ENCODE measurements at places on chromosomes 2 and 18.

- no peak for DNase-seq
Measured at GRCh38 chr2:159936471-159936870, 125.9 kb downstream of the PLA2R1 start.

DNA sequence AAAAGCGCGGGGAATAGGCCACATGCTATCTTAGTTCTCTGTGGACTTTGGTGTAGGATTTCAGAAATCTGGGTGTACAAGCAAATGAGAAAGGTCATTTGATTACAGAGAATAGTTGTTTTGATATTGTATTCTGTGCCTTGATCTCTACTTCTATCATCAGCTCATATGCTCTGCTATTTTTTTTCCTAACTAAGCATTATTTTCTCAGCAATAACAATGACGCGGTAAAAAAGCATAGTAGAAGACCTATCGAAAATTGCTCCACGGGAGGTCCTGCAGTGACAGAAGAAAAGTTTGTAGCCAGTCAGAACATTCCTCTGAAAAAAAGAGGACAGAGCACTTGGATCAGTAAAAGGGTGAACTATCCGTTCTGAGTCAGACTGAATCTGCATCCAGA is 2.8 kb upstream of the SETBP1 start:
- no peak for DNase-seq

- no peak for DNase-seq
Measured at GRCh38 chr2:101362316-101362715, 25.0 kb downstream of the CREG2 start.

GRCh38 chr18:72674710-72675109 is 130.6 kb upstream of the CBLN2 start:
- DNase-seq: no peak
